Activated CD8-positive, alpha-beta T cell treated with anti-CD3 and anti-CD28 coated beads for 36 hours (primary cell): ENCODE measurements at places on chromosomes 3 and 15. TPM values are rescaled to one million over a fixed set of nuclear protein-coding genes. Genes with fewer than 3 reads are reported as not detected.

The INKA1 gene
- 2.8 TPM for total RNA-seq

The GNB4 gene
- 1.3 TPM for total RNA-seq

The C3orf22 gene
- not detected for total RNA-seq

The GP9 gene
- total RNA-seq = not detected

The QTRT2 gene
- total RNA-seq = 31.6 TPM

The ZNF774 gene
- total RNA-seq = 1.2 TPM

The GFM1 gene
- 56.1 TPM for total RNA-seq

The LRRC31 gene
- total RNA-seq = not detected

GRCh38 chr3:55569033-55569599 lies 82.0 kb upstream of the WNT5A start:
- no peak overlapping the region for H3K27ac ChIP-seq
- DNase-seq = no peak
- H3K27me3 ChIP-seq = no peaks in the 10 kb centered on the region

DNA sequence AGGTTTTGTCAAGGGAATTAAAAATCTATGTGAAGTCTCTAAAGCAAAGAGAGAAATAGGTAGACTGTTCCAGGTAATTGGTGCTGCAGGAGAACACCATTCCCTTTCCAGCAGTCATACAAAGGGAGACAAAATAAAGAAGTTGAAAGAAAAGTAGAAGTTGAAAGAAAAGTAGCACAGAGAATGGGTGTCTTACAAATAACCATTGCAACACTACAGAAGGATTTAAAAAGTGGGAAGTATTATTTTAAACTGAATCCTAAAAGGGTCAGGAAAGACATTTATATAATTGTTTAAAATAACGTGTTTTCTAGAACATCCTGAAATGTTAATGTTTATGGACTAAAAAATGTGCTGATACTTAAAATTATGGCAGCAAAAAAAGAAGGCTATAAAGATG lies 223.8 kb downstream of the RSRC1 start:
- no peak for DNase-seq
- no peaks in the 10 kb centered on the region for H3K4me1 ChIP-seq
- H3K27ac ChIP-seq = no peak overlapping the region
- H3K4me3 ChIP-seq = no peak overlapping the region
- H3K27me3 ChIP-seq = no peaks in the 10 kb centered on the region
- H3K36me3 ChIP-seq = peaks cover 11% of the 10 kb centered on the region

GRCh38 chr3:171156401-171157010 lies 130.0 kb upstream of the SLC2A2 start:
- no peak overlapping the region for H3K4me3 ChIP-seq
- H3K36me3 ChIP-seq = peaks cover 26% of the 10 kb centered on the region
- H3K4me1 ChIP-seq = no peaks in the 10 kb centered on the region
- no peak overlapping the region for H3K27ac ChIP-seq
- no peaks in the 10 kb centered on the region for H3K27me3 ChIP-seq

DNA sequence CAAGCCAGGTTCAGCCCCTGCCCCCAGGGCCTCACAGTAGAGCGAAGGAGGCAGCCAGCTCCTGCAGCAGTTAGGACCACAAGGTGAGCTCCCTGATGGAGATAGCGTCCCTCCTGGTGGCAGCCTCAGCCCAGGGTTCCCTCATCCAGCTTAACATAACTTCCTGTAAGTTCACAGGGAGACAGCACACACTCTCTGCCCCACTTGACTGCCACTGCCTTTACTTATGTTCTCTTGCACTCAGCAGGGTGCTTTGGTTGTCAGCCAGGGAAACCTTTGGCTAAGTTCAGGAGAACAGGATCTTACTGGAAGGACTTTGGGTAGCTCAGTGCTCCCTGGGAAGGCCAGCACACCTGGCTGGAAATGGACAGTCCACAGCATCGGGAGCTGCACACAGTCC lies 10.9 kb downstream of the KBTBD13 start:
- H3K36me3 ChIP-seq = no peaks in the 10 kb centered on the region
- no peak overlapping the region for H3K4me3 ChIP-seq
- peaks cover 6% of the 10 kb centered on the region for H3K4me1 ChIP-seq
- no peak overlapping the region for H3K27ac ChIP-seq

- peaks cover 31% of the 10 kb centered on the region for H3K4me1 ChIP-seq
- peaks cover 6% of the 10 kb centered on the region for H3K36me3 ChIP-seq
- no peak overlapping the region for H3K27ac ChIP-seq
- no peaks in the 10 kb centered on the region for H3K27me3 ChIP-seq
- DNase-seq = no peak
Measured at GRCh38 chr15:40322531-40323238, 807 bp upstream of the INAFM2 start.

GRCh38 chr3:81695302-81695701 lies 66.1 kb downstream of the GBE1 start:
- no peak for DNase-seq
- no peak overlapping the region for H3K4me3 ChIP-seq
- H3K27ac ChIP-seq = no peak overlapping the region
- peaks cover 27% of the 10 kb centered on the region for H3K36me3 ChIP-seq

GRCh38 chr3:3087716-3088465 lies 22.3 kb downstream of the IL5RA start:
- H3K27me3 ChIP-seq = no peaks in the 10 kb centered on the region
- no peak overlapping the region for H3K27ac ChIP-seq

DNA sequence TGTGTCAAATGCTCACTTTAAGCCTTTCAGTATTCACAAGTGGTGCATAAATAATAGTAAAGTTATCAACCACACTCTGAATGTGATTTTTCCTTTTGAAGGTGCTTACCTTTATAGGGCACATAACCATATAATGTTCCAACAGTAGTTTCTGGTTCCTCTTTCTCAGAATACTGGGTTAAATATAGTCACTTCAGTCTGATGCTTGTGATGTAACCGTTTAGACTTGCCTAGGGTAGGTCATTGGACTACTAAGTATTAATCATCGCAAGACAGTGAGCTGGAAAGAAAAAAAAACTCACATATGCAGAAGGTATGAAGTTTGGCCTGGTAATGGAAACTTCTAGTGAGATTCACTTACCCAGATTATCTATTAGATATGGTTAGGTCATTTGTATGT lies 1.9 kb downstream of the KBTBD8 start:
- peak overlapping the region; percentile 45 for H3K4me3 ChIP-seq
- peak overlapping the region; percentile 63 for H3K27ac ChIP-seq
- H3K27me3 ChIP-seq = peaks cover 7% of the 10 kb centered on the region
- H3K36me3 ChIP-seq = peaks cover 29% of the 10 kb centered on the region

- H3K27me3 ChIP-seq = peaks cover 9% of the 10 kb centered on the region
- H3K27ac ChIP-seq = no peak overlapping the region
- no peak for DNase-seq
- H3K4me3 ChIP-seq = no peak overlapping the region
- H3K36me3 ChIP-seq = no peaks in the 10 kb centered on the region
- no peaks in the 10 kb centered on the region for H3K4me1 ChIP-seq
Measured at GRCh38 chr3:134464064-134464688, 21.6 kb downstream of the ANAPC13 start.

DNA sequence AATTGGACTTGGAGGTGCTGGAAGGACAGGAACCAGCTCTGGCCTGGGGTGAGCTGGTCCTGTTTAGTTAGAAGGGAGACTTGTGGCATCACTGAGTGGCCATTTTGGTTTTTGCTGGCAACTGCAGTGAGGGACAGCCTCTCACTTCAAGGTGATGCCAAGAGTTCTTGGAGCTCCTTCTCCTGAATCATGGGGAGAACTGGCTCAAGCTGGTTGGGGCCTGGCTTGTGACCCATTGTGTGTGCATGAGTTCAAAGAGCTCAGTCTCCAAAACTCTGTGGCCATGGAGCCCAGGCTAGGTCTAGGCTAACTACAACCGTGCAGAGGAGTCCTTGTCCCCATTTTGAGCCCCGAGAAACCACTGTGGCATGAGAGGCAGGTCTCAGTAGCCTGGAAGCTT lies 60.1 kb upstream of the ZNF148 start:
- H3K4me1 ChIP-seq = no peaks in the 10 kb centered on the region
- H3K27me3 ChIP-seq = no peaks in the 10 kb centered on the region
- no peak overlapping the region for H3K27ac ChIP-seq
- no peaks in the 10 kb centered on the region for H3K36me3 ChIP-seq
- no peak for DNase-seq

- peaks cover 2% of the 10 kb centered on the region for H3K27me3 ChIP-seq
- no peak overlapping the region for H3K27ac ChIP-seq
- H3K4me3 ChIP-seq = no peak overlapping the region
Measured at GRCh38 chr15:71044006-71044405, 71.3 kb upstream of the THSD4 start.

DNA sequence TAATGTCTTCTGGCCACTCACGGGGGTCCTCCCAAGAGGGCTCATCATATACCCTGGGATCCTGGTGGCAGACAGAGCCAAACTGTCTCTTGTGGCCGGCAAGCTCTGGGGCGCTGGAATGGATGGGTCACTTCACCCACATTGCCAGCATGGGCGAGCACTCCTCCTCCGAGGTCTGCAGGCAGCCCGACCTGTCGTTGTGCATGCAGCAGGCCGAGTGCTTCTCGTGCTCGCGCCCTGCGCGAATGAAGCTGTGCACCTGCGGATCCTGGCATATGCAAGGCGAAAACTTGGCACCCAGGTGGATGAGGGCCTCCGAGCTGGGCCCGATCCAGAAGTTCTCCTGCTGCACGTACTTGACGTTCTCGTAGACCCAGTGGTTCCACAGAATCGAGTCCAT lies 33.6 kb upstream of the GRIP2 start:
- DNase-seq = no peak
- H3K36me3 ChIP-seq = no peaks in the 10 kb centered on the region
- H3K27me3 ChIP-seq = peaks cover 4% of the 10 kb centered on the region
- H3K27ac ChIP-seq = no peak overlapping the region

DNA sequence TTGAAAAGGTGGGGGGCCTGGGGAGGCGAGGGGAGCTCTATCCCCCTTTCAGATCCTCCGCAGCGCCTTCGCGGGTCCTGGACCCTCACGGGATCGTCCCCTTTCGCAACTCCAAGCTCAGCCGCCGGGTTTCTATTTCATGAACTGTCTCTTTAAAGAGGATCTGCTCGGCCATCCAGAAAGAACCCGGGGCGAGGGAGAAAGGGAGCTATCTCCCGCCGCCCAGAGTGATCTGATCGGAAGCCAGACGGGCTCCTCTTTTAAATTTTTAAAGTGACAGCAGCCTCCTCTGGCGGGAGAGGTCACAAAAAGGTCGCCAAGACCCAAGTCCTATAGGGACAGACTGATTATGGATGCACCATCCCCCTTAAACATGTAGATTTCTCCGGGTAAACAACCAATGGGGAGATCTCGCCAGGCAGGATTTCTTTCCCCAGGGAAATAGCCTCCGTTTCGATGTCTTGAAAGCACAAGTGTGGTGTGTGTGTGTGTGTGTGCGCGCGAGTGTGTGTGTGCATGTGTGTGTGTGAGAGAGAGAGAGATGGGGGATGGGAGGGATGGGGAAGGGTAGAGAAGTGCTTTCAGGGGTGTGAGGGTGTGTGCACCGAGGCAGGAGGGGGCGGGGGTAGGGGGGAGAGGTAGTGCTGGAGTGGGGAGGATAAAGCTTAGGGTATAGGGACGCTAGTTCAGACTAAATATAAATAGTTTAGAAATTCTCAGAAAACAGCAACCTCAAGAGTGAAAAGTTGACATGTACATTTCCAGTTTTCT lies 516.1 kb downstream of the MECOM start:
- H3K27ac ChIP-seq = no peak overlapping the region
- peaks cover 16% of the 10 kb centered on the region for H3K4me1 ChIP-seq
- peaks cover 65% of the 10 kb centered on the region for H3K27me3 ChIP-seq
